AG09309 (cell line): ENCODE measurements at places on chromosomes 1 and 21.
A peak's percentile ranks its signal among the peaks of the same experiment; 100 is the strongest.

- no peak for DNase-seq
These were observed 3.9 kb upstream of the ATP1B1 start for GRCh38 chr1:169102567-169102966.

DNA sequence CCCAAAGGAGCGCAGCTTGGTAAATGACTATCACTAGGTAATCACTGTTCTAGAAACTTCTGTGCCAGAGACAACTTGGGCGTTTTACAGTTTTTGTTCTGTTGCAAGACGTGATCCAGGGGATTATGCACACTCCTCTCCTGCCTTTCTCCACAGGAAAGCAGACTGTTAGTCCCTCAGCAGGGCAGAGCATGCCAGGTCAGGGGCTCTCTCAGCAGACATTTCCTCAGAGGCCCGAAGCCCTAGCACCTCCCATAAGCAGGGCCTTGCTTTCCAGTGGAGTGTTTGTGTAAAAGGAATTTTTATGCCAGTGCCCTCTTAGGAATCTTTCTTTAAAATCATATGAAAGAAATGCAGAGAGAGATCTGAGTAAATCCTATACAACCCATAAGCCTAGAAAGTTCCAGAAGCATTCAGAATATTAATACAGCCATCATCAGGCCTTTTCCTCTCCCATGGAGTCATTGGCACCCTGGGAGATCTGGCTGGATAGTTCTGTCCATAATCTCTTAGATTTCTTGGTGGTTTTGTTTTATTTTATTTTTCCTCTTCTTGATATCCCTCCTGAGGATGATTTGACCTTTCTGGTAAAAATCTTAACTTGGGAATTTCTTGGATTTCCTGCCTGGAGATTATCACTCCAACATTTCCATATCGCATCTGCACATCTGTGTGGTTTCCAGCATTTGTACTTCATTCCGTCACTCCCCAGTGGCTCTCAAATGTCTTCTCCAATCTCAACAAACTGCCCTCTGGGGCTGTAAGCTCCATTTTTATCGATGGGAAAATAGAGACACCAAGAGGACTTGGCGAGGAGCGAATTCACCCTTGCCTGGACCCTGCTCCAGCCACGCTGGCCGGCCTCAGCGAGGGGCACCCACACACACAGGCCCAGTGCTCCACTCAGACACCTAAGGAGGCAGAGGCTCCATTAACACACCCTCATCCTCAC is 116.1 kb downstream of the PSMG1 start:
- DNase-seq, result no peak

GRCh38 chr1:53315456-53316423 is 12.1 kb downstream of the LRP8 start:
- DNase-seq, result no peak

DNA sequence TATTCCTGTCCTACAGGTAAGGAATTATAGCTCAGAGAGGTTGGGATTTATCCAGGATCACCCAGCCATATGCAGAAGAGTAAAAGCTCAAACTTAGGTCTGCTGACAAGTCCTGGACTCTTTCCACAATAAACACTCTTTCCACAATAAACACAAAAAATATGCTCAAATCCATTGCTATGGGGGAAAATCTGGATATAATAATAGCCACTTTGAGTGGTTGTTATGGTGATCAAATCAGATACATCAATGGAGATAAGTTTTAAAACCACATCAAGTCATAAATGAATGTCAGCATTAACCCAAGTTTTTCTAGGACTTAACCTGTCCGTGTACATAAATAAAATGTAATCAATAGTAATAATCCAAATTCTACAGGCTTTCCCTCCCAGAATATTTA is 22.3 kb upstream of the TTF2 start:
- DNase-seq, result no peak

DNA sequence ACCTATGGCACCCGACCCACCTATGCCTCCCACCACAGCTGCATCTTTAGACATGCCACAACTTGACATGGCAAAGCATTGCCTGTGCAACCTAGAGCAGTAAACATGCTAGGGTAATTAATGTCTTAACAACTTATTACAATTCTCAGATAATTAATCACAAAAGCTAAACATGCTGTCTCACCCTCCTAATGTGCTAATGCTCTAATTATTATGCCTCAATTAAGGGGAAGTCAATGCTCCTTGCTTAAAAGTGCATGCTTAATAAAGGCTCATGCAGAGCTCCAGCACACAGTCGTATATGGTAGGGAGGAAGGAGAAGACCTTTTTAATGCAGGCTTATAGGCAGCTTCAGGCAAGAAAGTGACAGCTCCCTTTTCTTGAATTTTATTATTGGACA is 396.0 kb downstream of the SEC16B start:
- no peak for DNase-seq

GRCh38 chr21:15752763-15753407 is 23.1 kb downstream of the USP25 start:
- DNase-seq, result no peak

DNA sequence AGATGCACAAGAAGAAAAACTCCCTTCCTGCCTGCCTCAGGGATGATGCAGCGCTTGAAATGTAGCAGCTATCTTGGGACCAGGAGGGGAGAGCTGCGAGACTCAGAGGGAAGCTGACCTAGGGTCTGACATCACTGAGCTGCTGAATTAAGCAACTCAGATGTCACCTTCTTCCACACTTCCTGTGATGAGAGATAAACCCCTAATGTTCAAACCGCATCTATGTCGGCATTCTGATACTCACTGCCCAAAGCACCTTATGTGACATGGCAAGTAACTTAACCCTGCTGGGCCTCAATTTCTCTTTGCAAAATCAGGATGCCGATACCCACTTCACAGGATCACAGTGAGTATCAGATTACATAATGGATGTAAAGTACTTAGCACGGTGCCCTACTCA is 9.1 kb upstream of the AK2 start:
- no peak for DNase-seq

DNA sequence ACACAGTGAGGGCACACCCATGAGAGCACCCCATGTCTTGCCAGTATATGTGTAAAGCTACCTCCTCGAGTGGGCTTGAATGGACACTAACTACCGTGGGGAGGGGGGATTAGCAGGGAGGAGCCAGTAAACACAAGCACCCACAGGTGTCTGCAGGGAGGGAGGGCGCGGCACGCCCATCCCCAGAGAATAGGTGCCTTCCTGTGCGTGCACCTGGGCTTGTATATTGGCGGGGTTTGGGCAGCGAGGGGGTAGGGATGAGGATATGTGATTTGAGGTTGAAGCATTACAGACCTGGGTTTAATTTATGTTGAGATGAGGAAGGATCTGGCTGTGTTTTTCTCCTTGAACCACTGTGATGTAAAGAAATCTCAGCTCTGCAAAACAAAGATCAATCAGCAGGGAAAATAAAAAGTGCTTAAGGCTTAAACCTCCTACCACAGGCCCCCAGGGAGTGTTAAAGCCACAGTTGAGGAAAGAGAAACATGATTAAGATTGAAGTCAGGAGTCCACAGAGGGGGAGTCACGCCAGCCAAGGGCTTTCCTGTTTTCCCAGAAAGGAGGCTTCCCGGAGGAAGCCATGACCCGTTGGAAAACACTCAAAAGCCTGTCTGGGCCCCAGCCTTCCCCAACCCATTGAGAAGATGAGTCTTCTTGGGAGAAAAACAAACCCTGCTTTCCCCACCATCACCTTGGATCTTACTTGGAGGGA is 80.0 kb downstream of the CAMK2N1 start:
- peak; percentile 25 for DNase-seq

- no peak for DNase-seq
These were observed 10.0 kb upstream of the MPZL1 start for GRCh38 chr1:167711797-167712196.

GRCh38 chr1:239311331-239311730 is 75.0 kb upstream of the CHRM3 start:
- no peak for DNase-seq

GRCh38 chr21:14699433-14700407 is 153.6 kb upstream of the SAMSN1 start:
- no peak for DNase-seq

- DNase-seq, result no peak
These were observed 40.2 kb downstream of the DHCR24 start for GRCh38 chr1:54846716-54847284.

DNA sequence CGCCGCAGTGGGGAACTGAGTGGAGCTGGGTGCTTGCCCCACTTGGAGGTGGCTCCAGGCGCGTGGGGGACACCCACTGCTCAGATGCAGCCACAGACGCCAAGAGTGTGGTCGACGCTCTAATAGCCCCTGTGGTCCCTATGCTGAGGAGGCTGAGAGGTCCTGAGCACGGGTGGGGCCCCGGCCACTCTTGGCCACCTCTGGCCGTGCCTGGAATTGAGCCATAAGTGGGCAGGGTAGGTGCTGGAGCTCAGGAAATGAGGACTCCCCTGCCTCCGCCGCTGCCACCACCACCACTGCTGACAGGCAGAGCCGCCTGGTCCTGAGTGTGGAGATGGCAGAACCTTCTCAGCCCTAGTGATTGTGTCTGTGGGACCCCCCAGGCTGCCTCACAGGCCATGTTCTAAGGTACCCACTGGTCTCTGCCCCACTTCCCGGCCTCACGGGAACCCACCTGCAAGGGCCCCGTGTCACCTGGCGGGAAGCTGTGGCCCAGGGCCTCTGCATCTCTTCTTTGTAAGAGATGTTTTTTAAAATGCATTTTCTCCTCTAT is 34.6 kb upstream of the DIP2A start:
- no peak for DNase-seq

- DNase-seq, result no peak
These were observed 30.2 kb upstream of the ATP5PO start for GRCh38 chr21:33945652-33946270.

DNA sequence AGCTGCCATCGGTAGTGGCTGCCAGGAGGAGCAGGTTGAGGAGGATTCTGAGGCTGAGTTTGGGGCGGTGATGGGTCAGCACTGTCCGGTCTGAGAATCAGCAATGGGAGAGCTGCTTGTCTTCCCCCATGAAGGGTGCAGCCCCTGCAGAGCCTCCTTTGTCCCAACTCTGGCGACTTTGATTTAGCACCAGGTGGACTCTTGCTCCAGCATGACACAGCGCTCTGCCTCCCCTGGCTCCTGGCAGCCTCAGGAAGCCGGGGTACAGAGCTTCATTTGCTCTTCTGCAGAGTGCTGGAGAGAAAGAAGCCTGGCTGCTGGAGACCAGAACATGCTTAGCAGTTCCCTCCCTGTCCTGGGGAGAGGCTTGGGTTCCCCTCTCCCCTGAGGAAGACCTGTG is 13.3 kb downstream of the ZDHHC18 start:
- no peak for DNase-seq

- DNase-seq, result no peak
These were observed 1190.9 kb upstream of the PRMT6 start for GRCh38 chr1:105865546-105865945.

- peak; percentile 8 for DNase-seq
These were observed 169.9 kb downstream of the HS2ST1 start for GRCh38 chr1:87084244-87084836.

GRCh38 chr1:204736836-204737235 is 51.3 kb upstream of the LRRN2 start:
- no peak for DNase-seq

DNA sequence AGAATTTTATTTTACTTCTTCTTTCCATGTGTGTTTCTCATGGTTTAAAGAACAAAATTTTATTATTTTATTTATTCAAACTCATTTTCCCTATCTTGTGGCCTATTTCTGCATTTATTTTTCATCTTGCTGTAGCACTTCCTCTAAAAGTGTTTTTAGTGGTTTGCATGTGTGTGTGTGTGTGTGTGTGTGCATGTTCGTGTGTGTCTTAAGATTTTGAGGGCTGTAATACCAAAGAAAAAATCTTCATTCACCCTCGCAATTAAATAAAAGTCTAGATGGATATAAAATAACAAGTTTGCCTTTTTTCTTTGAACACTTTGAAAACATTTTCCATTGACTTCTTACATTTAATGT is 24.6 kb upstream of the FCRL3 start:
- DNase-seq, result no peak

- no peak for DNase-seq
These were observed 117.2 kb downstream of the CNIH3 start for GRCh38 chr1:224733027-224733911.

DNA sequence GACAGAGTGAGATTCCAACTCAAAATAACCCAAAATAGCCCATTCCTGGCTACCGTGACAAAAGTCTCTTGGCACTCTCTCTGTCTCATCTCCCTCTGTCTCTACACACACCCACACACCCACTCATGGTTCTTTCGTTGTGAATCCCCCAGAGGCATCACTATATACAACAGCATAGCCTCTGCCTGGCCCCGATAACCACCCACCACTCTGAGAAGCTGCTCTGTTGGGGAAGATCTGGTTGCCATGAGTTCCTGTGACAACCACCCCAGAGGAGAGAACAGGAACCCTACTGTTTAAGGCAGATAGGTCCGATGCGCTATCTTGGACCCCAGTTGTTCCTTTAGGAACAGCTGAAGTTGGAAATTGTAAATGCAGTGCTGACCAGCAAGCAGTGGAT is 70.4 kb upstream of the LYST start:
- no peak for DNase-seq

DNA sequence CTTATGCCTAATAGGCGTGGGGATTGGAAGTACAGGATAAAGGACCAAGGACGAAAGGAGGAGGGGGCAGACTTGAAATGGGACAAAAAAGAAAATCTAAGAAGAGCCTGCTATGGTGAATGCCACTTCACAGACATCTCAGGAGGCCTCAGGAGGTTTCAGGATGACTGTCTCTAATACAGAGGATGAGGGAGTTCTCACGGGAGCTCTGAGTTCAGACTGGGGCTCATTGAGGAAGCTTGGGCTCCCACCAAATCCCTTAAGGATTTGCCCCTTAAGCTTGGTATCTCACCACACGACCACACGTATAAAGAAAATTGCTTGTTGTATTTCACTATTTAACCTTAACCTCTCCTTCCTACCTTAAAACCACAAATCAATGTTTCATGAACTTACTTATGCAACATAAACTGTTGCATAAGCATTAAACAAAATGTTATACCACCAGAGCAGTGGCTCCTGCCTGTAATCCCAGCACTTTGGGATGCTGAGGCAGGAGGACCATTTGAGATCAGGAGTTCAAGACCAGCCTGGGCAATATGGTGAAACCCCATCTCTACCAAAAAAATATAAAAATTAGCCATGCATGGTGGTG is 12.4 kb downstream of the SLC30A1 start:
- DNase-seq, result no peak
